Umbilical cord (tissue), 2 donors: ENCODE measurements at places on chromosomes 13 and 19. TPM values are rescaled to one million over a fixed set of nuclear protein-coding genes. Genes with fewer than 3 reads are reported as not detected.

TGFB1 gene
- 13.2 TPM for total RNA-seq

HIPK4 gene
- total RNA-seq, result 0.72 TPM

LRRC4B gene
- total RNA-seq, result 35.9 TPM

ZNF433 gene
- total RNA-seq, result 8.4 TPM

IFI30 gene
- total RNA-seq, result 4.3 TPM

THSD8 gene
- total RNA-seq, result not detected

ZNF177 gene
- 3.6 TPM for total RNA-seq

SYCN gene
- total RNA-seq, result not detected

LEUTX gene
- total RNA-seq, result not detected

KLK12 gene
- not detected for total RNA-seq
